ENCODE measurements at places on chromosomes 3 and 15.

DNA sequence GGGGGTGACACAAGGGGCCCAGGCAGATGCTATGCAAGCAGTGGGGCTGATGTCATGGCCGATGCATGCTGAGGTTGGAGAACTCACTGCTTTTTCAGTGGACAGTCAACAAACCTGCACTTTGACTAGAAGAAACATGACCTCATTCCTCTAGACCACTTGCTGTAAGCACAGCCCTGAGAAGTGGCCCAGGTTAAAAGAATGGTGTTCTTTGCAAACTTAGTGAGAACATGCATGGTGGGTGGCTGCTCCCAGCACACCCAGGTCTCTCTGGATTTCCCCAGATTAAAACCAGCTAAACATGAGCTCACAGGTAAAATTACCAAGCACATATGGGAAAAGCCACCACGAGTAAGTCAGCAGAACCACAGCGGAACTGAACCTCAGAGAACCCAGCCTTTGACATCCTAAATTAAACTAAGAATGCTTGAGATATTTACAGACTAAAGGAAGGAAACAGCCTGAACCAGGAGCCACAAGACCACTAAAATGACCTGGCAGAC lies 15.5 kb downstream of the DLEC1 start:
- no peak for DNase-seq

- no peak for DNase-seq
Measured at GRCh38 chr15:53233801-53234200, 443.7 kb upstream of the ONECUT1 start.

DNA sequence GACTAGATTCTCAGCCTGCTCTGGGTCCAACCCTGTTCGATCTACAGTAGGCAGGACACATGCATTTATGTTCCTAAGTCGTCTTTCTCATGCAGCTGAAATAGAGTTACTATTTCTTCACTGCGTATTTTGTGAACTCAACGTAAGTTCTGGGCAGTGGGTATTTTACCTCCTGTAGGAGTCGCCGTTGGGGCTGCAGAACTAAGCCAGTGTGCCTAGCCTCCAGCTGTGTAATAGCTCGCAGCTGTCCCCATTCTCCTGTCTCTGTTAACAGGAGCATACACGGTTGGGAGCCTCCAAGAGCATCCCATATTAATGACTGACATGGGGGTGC lies 58.4 kb upstream of the HRH1 start:
- no peak for DNase-seq

DNA sequence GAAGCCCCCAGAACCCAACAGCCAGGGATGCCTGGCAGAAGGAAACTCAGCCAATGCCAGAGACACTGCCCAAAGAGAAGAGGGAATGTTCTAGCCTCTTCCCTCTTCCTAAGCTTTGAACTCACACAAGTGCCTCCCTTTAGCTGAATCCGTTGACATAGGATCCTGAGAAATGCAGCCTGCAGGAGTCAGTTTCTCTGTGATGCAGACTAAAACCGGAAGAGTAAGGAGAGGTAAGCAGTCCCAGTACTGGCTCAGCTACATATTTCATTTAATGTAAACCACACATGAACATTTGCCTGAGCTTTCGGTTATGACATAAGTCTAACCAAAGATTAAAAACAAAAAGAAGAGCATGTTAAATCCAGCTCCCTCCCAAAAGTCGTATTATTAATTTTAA lies 768.7 kb downstream of the TBL1XR1 start:
- DNase-seq = no peak

DNA sequence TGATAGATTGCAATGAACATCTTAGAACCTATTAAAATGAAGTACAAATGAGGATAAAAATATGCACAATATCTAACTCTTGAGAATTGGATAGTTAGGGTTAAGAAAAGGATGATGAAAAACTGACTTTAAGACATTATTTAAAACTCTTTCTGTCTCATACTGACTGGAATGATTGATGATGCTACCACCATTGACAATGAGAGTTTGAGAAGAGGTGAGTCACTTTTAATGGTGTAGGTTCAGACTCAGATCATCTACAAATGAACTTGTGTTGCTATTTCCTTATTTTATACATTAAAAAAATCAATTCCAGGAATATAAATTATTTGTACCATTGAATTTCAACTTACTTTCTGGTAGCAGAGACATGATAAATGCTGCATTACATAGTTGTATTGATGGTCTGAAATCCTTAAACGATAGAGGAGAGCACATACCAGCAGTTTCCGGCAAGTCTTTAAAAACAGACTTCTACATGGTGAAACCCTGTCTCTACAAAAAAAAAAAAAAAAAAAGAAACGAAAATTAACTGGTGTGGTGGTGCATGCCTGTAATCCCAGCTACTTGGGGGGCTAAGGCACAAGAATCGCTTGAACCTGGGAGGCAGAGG lies 409.0 kb downstream of the OTOL1 start:
- no peak for DNase-seq

GRCh38 chr15:52716536-52716935 lies 37.3 kb upstream of the ATOSA start:
- DNase-seq = no peak

- DNase-seq = no peak
Measured at GRCh38 chr3:123627673-123628670, 43.1 kb upstream of the HACD2 start.

DNA sequence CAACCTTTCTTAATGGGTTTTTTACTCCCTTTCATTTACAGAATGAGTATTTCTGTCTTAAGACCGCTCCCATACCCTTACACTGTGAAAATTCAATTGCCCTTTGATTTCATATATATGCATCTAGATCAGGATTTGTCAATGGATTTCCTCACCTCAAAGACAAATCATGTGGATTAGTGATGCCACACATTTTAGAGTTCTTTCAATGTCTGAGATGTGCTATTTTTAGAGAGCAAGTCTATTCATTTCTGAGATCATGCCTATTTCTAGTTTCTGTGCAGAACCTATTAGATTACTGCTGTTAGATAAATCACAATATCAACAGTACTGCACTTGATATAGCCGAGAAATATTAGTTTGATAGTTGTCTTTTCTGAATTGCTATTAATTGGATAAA lies 137.3 kb downstream of the GABRB3 start:
- no peak for DNase-seq

DNA sequence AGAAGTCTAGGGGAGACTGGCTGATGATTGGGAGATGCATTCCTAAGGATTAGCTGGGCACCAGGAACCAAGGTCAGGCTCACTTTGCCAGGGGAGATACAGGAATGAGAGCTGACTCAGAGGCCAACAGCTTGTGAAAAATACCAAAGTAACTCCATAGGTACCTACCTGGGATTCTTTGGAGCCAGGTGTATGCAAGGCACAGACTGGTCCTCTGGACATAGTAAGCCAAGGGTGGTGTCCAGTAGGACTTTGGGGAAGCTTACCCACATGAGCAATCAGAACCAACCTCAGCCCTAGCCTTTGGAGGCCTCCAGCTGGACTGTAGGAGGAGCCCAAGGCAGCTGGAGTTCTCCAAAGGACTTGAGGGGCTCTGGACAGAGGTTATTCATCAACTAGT lies 47.5 kb downstream of the CRYGS start:
- DNase-seq = no peak

DNA sequence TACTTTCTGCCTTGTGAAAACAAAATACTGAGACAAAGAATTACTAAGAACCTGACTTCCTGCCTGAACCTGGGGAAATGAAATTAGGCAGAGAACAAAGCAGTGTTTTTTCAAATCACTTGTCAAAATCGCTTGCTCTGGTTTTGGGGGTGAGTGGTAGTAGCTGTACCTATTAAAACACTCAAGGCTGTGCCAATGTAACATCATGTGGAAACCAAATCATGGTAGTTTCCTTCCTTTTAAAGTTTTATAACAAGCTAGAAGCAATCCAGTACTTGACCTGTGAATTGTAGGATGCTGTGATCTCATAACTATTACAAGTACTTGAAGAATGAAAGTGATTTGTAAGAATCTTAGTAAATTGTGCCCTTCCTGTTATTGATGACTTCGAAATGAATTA lies 6.7 kb downstream of the CMTM8 start:
- DNase-seq = no peak

DNA sequence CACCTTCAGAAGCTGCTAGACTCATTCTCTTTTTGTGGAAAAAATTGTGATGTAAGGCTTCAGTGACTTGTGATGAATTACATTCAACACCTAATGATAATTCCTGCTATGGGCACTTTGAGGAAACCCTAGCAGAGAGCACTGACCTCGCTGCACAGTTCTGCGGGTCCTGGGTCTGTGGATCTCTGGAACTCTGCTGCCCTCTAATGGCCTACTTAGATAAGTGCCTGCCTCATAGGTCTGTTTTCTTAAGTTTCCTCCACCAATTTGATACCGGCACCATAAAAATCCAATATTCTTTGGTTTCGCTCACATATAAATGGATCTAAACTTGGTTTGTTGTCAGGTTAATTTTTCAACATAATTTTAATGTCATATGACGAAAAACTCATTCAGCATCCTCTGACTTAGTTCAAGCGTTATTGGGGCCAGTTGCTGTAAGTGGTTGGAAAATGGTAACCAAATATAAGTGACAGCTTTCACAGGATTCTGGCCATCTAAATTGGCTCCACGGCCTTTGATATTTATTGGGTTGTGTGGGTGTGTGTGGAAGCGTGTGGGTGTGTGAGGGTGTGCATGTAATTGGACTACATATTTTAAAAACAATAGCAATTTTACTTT lies 10.4 kb downstream of the SLITRK3 start:
- no peak for DNase-seq
